ENCODE measurements at places on chromosomes 1 and 21.
A peak's percentile ranks its signal among the peaks of the same experiment; 100 is the strongest.

- no peak for DNase-seq
Measured at GRCh38 chr21:18041012-18041411, 203.6 kb upstream of the CHODL start.

- DNase-seq, result no peak
Measured at GRCh38 chr1:245797592-245798348, 643.0 kb downstream of the KIF26B start.

GRCh38 chr1:153566414-153567371 lies 1.0 kb upstream of the S100A2 start:
- peak; percentile 58 for DNase-seq

GRCh38 chr1:63261736-63262458 lies 60.5 kb upstream of the FOXD3 start:
- DNase-seq, result no peak

GRCh38 chr21:38219049-38219628 lies 37.7 kb upstream of the KCNJ15 start:
- peak; percentile 18 for DNase-seq

- no peak for DNase-seq
Measured at GRCh38 chr1:220386494-220387195, 114.4 kb upstream of the RAB3GAP2 start.

DNA sequence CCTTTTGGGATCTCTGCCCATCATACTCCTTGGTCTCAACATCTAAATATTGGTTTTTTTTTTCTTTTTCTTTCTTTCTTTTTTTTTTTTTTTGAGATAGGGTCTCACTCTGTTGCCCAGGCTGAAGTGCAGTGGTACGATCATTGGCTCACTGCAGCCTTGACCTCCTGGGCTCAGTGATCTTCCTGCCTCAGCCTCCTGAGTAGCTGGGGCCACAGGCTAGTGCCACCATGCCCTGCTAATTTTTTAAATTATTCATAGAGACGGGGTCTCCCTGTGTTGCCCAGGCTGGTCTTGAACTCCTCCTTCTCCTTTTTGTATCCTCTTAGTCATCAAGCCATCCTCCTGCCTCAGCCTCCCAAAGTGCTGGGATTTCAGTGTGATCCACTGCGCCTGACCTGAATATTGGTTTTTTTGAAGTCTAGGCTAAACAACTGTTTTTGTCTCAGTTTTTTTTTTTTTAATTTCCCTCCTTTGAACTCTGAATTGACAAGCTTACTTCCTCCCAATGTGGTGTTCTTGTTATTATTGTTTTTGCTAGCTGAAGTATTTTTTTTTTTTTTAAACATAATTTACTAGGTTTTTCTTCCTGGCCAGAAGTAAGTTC lies 30.9 kb downstream of the MAPKAPK2 start:
- no peak for DNase-seq

DNA sequence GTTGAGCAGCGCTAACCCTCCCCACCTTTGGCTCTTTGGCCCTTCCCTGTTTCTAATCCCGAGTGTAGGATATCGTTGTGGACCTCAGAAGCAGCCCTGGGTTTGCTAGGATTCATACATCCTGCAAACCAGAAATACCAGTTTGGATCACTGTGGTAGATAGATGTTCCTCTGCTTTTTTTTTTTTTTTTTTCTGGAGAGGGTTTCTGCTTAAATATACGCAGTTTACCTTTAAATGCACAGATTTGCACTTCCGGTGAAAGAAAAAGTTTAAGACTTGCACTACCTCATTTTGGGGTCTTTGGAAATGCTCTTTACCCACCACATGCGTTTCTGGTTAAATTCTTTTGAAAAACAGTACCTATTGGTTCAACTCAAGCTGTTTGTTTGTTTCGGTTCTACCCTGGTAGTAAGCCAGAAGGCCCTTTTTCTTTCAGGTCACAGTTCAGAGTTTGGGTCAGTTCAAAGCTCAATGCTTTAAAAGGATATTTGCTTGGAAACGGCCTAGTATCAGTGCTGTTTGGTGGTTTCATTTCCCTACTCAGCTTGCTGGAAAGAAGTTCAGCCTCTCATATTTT lies 908 bp downstream of the DDI2 start:
- DNase-seq, result no peak

- no peak for DNase-seq
Measured at GRCh38 chr1:51926171-51926812, 47.8 kb upstream of the NRDC start.

DNA sequence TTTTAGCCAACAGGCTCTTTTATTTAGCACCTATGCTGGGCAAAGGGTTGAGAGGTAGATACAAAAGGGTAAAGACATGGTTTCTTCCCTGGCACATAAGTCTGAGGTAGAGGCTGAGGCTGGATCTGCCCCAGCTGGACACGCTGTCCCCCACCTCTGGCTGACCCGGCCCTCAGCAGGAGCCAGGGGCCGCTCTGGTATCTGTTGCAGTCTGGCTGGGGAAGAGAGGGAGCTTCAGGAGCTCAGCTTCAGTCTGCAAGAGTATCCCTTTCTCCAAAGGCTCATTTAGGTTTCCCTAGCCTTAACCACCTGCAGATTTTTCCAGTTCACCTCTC lies 14.2 kb downstream of the BLACAT1 start:
- no peak for DNase-seq

DNA sequence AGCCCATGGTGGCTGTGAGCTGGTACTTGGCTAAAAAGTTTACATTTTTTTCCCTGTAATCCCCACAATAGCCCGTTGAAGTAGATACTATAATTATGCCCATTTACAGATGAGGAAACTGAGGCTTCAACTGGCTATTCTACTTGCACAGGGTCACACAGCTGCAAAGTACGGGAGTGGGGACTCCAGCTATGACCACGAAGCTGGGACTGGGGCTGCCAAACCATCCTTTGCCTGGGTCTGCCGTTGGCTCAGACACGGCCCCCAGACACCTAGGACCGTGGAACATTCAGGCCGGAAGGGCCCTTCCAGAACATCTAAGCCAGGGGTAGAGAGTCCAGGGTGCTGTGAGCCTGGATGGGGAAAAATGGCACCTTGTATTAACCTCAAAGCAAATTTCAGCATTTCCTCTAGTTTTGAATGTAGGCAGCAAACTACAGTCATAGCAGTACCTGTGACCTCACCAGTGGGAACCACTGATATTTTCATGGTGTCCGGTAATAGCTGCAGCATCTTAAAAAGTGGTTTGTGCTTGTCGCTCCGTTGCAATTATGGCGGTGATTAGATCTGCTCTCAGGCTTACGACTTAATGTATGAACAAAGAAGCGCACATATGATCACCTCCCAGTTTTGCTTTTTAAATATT lies 4.3 kb downstream of the TP73 start:
- DNase-seq, result no peak

- no peak for DNase-seq
Measured at GRCh38 chr1:228104526-228105269, 1.6 kb upstream of the C1orf35 start.

GRCh38 chr1:55282058-55282457 lies 66.9 kb upstream of the USP24 start:
- no peak for DNase-seq

DNA sequence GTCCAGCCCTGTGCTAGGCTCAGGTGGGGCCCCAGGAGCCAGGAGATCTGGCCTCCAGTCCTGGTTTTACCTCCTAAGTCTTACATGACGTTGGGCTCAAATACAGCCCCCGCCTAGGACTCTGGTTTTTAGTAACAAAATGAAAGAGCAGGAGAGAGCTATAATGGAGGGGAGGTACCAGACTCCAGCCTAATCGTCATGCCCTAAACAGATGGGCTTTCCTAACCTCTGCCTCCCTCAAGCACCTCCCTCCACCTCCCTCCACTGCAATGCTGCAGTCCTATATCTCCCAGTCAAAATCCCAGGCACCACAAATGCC lies 28.6 kb downstream of the TTC39A start:
- DNase-seq, result no peak

- no peak for DNase-seq
Measured at GRCh38 chr1:12549460-12550349, 68.3 kb downstream of the DHRS3 start.

- no peak for DNase-seq
Measured at GRCh38 chr1:188958461-188959115, 1519.1 kb downstream of the BRINP3 start.

DNA sequence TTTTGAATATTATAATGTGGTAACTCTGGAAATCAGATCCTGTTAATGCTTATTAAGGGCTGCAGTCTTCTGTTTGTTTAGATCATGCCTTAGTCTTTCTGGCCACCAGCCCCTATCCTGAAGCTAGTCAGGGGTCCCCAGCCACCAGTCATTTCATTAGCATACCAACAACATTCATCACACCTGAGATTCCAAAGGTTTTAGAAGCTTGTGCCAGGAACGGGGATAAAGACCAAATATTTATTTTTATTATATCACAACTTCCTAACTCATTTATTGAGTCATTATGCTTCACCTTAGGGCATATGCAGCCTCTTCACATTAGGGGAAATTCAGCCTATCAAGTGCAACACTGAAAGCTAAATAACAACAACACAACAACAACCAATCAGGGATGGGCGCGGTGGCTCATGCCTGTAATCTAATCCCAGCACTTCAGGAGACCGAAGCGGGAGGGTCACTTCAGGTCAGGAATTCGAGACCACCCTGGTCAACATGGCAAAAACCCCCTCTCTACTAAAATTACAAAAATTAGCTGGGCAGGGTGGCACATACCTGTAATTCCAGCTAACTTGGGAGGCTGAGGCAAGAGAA lies 2.9 kb upstream of the PSEN2 start:
- DNase-seq, result no peak

GRCh38 chr1:228142155-228142691 lies 2.1 kb downstream of the GUK1 start:
- DNase-seq, result no peak

DNA sequence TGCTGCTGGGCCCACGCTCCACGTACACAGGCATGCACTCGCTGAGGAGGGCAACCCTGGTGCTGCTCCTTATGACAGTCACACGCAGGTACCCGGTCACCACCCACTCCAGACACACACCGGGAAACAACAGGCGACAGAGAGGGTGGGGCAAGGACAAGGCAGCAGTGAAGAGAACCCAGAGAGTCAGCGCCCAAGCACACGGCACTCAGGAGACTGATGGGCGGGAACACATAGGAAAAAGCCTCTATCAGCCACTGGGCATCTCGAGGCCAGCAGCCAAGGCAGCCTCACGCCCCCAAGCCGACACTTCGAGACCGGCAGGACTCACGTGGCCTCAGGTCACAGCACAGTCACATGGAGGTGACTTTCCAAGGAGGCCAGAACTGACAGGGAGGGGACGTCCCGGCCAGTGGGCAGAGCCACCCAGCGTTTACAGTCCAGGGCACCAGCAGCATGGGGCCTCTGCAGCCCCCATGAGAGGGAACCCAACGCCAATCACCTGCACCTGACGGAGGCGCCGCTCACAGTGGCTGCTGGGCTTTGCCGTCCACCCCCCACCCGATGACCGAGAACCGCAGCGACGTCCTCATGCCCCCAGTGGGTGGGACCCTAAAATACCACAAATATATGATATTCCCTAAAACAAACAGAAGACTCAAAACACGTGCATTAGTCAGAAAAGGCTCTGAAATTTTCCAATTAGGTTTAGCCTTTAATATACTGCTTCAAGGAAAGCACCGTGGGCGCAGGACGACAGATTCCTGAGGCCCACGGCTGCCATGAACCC lies 19.7 kb downstream of the PTTG1IP start:
- DNase-seq, result no peak

DNA sequence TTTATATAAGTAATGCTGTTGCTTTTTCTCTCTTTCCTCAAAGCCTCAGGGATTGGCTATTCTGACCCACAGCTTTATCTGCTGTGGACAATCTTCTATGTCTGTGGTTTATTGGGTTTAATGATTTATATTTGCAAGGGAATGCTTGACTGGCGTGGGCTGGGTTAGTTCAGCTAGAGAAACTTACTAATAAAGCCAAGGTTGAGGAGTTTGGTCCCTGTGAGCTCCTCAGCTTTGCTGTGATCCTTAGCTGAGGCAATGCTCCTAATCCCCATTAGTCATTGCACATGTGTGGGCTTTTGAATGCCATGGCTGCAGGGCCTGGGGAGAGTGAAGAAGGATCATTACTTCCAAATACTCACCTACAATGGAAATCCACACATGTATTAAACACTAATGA lies 179.3 kb downstream of the ZNF326 start:
- no peak for DNase-seq

GRCh38 chr1:61748566-61748965 lies 6.3 kb downstream of the PATJ start:
- DNase-seq, result no peak

DNA sequence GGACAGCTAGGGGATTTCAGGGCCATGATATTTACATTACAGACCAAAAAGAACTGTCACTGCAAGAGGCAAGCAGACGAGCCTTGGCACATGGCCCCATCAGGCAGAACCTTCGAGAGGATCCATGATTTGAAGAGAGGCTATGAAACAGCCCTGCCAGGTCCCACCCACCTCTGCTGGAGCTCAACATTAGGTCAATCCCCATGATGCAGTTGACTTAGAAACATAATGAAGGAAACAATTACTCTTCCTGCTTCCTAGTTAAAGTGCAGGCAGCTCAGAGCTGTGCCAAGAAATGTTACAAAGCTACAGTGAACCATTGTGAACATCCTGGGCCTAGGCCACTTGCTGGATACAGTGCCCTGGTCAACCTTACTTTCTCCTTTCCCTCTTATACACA lies 41.7 kb upstream of the PTCH2 start:
- no peak for DNase-seq

GRCh38 chr1:6026095-6026809 lies 19.4 kb upstream of the KCNAB2 start:
- peak; percentile 82 for DNase-seq

DNA sequence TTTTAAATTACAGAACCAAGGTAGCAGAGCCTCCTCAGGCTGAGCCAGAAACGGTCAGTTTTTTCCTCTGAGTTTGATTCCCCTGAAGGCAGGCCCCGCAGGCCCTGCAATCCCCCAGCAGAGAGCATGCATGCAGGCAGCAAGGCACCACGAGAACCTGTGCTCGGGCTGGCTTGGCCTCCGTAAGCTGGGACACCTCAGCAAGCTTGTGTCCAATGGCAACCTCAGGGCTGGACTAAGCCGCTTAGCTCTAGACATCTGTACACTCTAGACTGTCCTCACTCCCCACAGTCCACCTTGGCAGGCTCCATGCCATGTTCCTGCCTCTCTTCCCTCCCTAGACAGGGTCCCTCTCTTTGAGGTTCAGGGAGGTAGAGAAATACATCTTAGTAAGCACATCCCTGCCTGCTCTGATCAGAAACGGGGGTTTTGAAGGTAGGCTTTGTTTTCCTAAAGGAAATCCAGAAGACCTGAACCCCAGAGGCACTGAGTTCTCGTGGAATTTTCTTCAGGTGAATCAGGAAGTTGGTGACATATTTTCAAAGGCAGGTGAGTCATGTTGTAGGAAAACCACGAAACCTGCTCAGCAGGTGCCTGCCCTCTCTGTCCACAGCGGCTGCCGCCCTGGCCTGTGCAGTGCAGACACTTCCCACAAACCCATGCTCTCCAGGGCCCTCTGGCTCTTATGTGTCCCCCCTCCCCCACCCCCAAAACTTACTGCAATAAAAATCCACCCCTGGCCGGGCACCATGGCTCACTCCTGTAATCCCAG lies 7.0 kb downstream of the TMEM63A start:
- no peak for DNase-seq

DNA sequence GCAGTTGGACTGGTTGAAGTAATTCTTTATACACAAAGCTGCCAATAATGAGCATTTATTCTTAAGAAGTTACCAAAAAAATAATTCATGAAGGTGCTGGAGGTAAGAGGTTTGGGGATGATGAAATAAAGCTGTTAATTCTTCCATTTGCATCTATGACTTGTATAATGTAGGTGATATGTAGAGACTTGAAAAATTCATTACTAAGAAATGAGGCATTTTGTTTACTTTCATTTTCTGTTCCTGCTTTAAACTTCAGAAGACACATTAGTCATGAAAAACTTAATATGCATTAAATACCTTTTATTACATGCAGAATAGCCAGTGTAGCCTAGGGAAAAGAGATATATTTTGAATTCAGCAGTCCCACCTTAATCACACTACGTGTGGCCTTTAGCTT lies 214.2 kb downstream of the SLC44A5 start:
- no peak for DNase-seq
